ENCODE measurements at places on chromosomes 11 and 22.

DNA sequence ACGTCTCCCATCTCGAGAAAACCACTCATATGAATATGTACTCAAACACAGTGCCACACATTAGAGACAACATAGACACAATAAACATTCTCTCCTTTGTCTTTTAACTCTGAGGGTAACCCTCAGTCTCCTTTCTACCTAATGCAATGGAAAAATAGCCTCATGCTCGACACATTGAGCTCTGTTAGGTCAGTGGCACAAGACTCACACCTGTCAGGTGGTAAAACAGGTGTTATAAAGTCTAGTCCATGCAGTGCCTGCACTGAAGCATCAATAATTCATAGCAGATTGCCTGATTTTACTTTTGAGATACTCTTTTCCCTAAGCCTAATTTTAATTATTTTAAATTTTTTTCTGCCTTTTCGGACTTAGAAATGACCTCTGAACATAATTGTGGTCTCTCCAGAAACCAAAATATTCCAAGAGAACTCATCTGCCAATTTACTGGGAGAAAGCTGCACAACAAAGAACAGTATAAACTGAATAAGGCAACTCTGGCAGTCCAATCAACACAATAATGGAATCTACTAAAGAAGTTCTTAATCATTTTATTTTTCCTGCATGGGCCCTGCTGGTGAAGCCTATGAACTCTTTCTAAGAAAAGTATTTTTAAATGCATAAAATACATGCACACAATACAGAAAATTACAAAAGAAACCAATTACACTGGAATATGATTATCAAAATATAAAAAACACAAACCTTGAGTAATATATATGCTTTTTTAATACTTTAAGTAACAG is 9.9 kb downstream of the RDX start:
- no peak for DNase-seq

DNA sequence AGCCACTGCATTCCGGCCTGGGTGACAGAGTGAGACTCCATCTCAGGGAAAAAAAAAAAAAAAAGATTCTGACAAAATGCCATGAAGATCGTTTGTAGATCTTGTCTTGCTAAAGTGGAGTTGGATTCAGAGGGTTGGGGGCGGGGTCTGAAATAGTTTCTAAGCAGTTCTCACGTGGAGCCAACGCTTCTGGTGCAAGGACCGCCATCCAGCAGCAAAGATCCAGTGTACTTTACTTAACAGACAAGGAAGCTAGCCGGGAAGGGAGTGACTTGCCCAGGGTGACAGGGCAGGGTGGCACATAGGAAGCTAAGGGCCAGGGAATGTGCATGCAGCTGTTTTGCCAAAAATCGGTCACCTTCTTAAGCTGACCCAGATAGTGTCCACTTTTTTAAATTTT is 27.4 kb downstream of the APOL1 start:
- no peak for DNase-seq

DNA sequence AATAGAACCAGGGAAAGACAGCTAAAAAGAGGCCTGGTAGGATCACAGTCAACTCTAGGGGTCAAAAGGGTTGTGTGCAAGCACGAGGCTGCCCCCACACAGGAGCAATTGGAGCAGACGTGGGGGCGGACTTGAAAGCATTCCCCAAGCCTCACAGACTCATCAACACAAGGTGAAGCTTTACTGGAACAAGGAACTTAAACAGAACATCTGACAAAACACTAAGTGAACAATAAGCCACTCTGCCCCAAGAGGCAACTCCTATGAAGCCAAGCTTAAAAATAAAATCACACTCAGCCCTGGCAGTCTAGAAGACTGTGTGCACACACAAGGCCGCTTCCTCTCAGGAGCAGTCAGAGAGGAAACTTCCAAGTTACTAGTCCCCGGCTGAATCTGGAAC is 32.2 kb upstream of the TEAD1 start:
- no peak for DNase-seq

GRCh38 chr11:117547195-117547850 is 219.7 kb downstream of the CEP164 start:
- no peak for DNase-seq

DNA sequence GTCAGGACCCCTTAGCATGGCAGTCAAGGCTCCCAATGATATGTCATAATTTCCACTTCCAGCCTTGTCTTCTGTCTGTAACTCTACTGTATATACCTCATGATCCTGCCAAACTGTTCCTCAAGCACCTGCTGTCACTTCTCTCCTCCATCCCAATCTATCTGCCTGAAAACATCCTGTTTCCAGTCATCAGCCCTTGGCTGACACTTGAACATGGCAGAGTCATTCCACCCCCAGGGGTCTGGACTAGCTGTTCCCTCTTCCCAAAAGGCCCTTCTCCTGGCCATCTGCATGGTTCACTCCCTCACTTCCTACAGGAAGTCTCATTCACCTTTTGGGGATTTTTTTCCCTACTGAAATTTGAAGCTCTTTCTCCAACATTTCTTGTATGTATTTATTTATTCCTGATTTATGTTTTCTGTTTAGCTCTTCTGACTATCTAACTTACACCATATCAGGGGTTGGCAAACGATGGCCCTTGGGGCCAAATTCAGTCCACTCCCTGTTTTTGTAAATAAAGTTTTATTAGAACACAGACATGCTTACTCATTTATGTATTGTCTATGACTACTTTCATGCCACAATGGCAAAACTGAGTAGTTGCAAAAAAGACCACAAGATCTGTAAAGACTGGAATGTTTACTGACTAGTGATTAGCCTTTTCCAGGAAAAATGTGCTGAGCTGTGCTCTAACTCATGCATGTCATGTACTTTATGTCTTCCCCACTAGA is 278.4 kb downstream of the KIRREL3 start:
- no peak for DNase-seq

DNA sequence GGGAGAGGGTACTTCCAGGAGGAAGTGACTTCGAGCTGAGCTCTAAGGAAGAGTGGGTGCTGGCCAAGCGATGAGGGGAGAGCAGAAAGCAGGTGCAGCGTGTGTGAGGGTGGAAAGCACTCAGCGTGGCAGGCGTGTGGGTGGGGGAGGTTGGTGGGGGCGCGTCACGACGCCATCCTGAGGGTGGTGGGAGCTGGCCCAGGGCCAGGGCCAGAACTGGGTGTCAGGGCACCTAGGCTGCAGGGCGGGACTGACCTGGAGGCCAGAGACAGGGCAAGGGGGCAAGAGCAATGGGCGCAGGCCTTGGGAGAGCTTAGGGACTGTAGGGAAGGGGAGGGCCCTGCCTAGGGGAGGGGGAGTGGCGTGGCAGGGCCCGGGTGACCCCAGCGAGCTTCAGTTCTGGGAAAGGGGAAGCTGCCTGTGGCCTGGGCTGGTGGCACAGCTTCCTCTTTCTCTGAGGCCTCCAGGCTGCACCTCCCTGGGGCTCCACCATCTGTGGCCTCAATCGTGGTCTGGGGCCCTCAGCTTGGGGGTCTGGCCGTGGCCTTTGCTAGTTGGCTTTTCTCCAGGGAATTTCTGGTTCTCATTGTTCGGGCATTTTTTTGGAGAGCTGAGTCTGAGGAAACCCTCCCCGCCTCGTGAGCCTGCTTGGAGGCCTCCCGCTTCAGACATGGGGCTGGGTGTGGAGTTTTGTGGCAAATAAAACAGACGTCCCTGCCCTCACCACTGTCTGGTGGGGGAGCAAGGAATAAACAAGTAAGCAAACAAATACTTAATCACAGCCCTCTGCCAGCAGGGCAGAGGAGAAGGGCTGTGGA is 8.9 kb downstream of the RELT start:
- no peak for DNase-seq

DNA sequence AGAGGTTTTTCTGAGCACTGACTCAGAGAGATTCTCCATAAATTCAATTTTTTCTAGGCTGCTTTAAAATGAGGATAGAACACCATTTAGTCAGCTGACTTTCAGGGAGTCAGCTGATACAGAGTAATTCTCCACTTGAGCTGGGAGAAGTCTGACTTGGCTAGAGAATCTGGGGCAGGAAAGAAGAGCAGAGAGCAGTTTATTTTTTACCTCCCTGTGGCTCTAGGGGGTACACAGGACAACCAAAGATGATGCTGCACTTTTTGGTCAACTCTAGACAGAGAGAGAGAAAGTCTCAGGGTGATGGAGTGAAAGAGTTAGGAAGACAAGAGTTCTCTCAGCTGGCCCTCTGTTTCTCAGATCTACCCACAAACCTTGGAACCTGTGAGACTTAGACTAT is 67.3 kb upstream of the EED start:
- no peak for DNase-seq

DNA sequence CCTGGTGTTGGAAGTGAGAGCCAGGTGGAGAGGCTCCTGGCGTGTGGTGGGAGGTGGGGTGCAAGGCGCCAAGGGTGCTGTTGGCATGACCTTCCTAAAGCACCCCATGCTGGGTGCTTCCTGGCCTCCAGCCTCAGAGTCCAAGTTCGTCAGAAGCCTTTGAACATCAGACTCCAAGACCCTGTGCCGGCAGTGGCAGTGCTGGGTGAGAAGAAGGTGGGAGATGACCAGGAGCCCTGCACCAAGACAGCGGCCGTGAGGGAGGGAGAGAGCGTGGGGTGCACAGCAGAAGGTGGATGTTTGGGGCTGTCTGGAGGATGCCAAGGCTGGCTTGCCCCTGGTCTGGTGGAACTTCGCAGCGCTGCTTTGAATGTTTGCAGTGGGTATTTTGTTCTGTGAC is 29.7 kb upstream of the PARVB start:
- DNase-seq = no peak

- no peak for DNase-seq
Measured at GRCh38 chr11:133816146-133816870, 29.0 kb downstream of the SPATA19 start.
